NCI-H1694 treated with DMSO at 0.1 percent for 48 hours (cell line): ENCODE measurements at places on chromosomes 7 and 10.

GRCh38 chr10:63843107-63843506, 321.9 kb downstream of the REEP3 start:
- DNase-seq: no peak

DNA sequence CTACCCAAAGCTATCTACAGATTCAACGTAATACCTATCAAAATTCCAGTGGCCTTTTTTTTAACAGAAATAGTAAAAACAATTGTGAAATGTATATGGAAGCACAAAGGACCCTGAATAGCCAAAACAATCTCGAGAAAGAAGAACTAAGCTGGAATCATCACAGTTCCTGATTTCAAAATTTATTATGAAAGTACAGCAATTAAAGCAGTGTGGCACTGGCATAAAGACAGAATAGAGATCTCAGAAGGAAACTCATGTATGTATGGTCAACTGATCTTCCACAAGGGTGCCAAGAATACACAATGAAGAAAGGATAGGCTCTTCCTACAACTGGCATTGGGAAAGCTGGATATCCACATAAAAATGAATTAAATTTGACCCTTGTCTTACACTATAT, 23.2 kb downstream of the PNLIPRP3 start:
- DNase-seq: no peak

DNA sequence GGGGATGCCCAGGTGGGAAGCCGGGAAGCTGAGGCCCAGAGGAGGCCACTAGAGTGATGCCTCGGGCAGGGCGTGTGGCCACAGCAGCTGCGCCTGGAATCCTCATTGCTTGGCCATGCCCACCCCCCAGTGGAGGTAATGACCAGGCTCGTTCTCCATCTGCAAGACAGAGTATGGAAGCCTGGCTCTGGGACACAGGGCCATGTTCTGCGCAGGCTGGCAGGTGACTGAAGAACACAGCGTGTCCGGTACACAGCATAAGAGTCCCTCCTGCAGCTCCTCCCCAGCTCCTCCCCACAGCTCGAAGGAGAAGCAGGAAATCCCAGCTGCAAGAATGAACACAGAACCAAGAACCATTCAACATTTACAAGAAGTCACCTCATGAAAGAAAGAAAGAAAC, 64.8 kb downstream of the SMURF1 start:
- no peak for DNase-seq

DNA sequence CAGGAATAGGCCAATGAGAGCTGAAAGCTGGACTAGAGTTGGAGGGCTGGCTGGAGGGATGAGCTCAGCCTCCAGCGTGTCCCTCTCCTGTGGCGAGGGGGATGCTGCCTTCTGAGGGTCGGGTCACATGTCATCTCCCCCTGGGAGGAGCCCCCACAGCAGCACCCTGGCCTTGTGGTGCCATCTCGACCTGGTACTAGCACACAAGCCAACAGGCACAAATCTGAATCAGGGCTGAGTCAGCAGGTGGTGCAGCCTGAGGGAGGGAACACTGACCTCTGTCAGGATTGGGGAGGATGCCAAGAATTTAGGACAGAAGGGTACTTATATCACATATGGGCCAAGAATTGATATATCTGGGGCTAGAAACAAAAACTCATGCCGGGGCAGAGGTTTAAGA, 280.4 kb downstream of the CELF2 start:
- no peak for DNase-seq

DNA sequence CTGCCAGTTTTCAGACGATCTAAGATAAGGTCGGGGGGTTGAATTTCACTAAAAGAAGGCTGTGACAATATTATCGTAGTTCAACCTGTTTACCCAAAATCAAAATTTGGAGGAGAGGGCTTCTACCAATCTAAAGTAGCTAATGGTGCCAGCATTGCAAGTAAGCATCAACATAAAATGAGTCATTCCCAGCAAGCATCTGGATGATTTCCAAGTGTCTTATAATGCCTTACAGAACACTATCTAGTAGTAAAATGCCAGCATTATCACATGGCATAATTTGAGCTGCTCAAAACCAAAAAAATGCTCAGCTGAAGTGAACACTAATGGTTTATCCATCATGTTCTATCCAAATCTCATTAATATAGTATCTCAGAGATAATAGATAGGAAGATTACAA, 1193.9 kb downstream of the DNAJB9 start:
- DNase-seq: no peak

GRCh38 chr10:122468926-122469781, 7.8 kb downstream of the HTRA1 start:
- DNase-seq: no peak

- DNase-seq: no peak
These were observed 20.5 kb downstream of the TLL2 start for GRCh38 chr10:96493254-96493653.

- no peak for DNase-seq
These were observed 82.5 kb downstream of the PRKCQ start for GRCh38 chr10:6497620-6498019.

DNA sequence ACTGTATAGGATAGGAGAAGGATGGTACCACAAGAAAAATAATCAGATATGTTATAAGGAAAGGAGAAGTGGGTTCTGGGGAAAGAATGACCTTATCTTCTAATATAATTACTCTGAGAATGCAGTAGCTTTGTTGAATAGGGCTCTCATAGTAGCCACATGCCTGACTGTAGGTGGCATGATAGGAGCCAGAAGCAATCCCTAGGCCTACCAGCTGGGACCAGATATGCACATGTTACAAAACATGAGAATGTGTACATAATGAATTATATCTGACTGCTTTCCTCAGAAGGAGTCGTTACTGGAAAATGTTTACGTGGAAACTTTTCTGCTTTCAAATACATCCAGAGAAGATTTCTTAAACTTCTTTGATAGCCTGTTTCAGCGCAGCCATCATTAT, 53.2 kb upstream of the FAM3C start:
- no peak for DNase-seq

- no peak for DNase-seq
These were observed 74.1 kb upstream of the PRKG1 start for GRCh38 chr10:51000164-51000563.

DNA sequence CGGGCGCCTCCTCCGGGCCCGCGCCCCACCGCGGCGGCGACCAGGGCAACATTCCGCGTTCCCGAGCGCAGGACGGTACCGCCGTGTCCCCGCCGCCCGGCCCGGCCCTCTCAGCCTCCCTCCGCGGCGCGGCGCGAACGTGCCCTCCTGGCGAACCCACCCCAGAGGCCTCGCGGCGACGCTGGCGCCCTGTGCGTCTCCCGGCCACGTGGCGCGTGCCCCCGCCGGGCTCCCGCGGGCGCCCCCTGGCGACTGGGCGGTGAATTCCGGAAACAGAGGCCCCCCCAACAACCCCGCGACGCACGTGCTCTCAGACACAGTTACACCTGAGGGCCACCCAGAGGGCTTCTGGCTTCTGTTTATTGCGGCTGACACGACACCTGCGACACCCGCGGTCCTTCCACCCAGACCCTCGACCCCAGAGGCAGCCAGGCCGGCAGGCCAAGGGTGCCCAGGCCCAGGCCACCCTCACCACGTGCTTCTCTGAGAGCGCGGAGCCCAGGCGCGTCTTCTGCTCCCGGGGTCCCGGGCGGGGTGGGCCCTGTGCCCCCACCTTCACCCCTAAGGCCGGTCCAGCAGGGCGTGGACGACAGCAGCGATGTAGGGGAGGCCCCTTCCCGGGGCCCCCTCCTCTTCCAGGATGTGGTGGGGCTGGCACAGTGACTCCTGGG, at the start of gene SAP25:
Gene SAP25, minus strand, starts transcription at position 210 of the 671 bp plus-strand sequence. Its CDS starts 158 bp downstream, at position 52.
- no peak for DNase-seq

DNA sequence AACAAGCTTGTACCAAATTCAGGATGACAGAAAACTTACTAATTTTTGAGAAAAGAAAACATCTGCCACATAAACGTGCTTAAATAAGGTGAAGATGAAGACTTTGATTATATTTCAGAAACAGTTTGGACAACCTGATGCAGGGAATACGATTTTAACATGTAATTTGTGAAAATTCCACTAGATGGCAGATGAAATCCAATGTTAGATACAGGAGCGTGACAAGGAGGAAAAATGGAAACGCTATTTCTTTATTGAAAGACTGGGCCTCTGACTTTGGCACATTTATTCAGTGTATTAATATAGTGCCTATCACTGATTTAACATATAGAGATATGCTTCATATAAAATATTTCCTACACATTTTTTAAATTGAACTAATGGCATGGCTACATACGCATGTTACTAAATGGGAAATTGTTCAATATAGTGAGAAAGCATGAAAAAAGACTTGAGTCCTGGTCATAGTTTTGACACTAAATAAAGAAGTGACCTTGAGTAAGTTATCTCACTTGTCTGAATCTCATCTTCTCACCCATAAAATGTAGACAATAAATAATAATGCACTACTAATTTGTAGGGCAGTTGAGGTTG, 60.7 kb downstream of the CD36 start:
- peak; percentile 67 for DNase-seq

DNA sequence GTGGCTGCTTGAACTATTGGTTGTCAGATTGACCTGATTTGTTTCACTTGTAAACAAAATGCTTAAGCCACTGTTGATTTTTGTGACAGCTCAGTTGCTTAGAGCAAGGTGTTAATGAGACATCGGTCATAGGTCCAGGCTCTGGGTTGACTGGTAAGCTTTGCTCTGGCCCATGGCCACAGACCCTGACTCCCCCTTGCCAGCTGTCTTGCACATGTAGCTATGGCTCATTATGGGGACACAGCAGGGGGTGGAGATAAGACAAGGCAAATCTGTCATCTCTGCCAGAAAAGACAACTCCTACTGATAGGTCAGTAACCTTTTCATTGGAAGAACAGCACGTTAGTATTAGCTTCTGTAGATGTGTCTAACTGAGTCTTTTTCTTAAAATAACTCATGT, 95.3 kb downstream of the KAT6B start:
- no peak for DNase-seq

- no peak for DNase-seq
These were observed 22.6 kb downstream of the HERC4 start for GRCh38 chr10:68052463-68052862.

- no peak for DNase-seq
These were observed 138.3 kb downstream of the LRRN3 start for GRCh38 chr7:111229181-111229740.

DNA sequence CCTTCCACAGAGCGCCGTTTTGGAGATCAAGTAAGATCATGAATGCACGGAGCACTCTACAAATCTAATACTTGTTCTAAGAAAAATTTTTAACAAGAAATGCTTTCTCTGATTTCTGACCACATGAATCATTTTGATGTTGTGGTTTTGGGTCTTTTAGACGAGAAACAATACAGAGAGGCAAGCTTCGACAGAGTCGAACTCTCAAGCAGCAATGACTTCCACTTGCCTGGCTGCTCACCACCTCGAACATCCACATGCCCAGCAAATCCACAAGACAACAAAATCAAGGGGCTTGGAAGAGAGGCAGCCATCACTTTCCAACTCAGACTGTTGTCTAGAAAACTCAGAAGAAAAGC, 69.4 kb upstream of the GSDME start:
- no peak for DNase-seq

- no peak for DNase-seq
These were observed 33.2 kb upstream of the GIMAP8 start for GRCh38 chr7:150417239-150417638.
